ENCODE measurements at places on chromosomes 7 and 10.

DNA sequence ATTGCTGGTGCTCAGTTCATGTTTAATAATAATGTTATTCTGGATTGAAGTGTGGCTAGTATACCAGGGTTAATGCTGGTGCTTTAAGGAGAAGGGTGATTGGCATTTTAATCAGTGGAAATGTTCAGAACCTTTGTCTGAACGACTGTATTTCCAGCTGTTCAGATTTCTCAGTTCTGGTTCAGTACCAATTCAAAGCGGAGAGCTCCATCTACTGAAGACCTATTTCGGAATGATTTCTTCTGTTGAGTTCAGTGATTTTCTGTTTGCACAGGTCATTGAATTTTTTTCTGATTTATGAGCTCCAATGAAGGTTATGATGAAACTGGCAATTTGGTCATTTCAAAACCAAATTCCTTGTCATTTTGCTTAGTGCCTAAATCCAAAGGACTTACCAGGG, 160.1 kb downstream of the EXOC4 start:
- no peak for DNase-seq

DNA sequence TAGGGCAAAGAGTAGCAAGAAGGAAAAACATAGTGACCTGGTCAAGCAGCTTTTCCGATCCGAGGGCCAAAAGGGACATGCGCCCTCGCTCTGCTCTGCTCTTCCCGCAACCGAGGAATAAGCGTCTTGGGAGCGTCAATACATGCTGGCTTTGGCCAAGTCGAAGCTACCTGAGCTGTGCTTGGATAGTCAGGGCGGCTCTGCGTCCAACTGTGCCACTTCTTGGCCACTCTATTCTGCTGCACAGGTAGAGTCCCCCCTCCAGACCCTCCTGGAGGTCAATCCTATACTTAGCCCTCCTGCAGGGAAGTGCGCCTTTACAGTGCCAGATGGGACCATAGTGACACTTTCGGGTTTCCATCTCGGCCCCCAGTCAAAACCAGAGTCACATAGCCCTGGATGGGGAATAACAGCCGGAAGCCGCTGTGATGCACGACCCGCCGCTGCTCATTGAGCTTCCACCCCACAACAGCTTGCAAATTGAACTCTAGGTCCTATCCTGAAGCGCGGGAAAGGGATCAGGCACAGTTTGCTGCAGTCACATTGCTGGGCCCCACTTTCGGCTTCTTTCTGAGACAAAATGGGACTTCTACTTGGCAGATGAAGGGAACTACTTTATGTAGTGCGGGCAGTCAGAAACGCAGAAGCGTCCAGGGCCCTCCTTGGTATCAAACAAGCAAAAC, 1.1 kb upstream of the HPSE2 start:
- no peak for DNase-seq

- DNase-seq = no peak
Observed at GRCh38 chr10:383519-383918, 248.3 kb downstream of the ZMYND11 start.

GRCh38 chr7:47153576-47153975, 428.3 kb downstream of the TNS3 start:
- DNase-seq = no peak

- no peak for DNase-seq
Observed at GRCh38 chr10:124032971-124033886, 60.2 kb downstream of the CHST15 start.

Data from activated naive CD4-positive, alpha-beta T cell treated with Interleukin-2 at 50 U/mL for 16 hours (primary cell).